Right cardiac atrium (tissue), 5 donors: ENCODE measurements at places on chromosomes 16 and 17. TPM values are rescaled to one million over a fixed set of nuclear protein-coding genes. Genes with fewer than 3 reads are reported as not detected.

CD300C gene
- total RNA-seq, result 1.6 TPM

USP10 gene
- total RNA-seq, result 61.9 TPM

ACSM5 gene
- 12.5 TPM for total RNA-seq

BMERB1 gene
- total RNA-seq, result 62.6 TPM

RNF43 gene
- 2.0 TPM for total RNA-seq

KRTAP9-4 gene
- total RNA-seq, result not detected

ABCC3 gene
- 5.9 TPM for total RNA-seq

SYCE1L gene
- 3.8 TPM for total RNA-seq

SOX15 gene
- total RNA-seq, result 6.2 TPM

C17orf107 gene
- 3.3 TPM for total RNA-seq

ADCY9 gene
- 30.8 TPM for total RNA-seq

ZPBP2 gene
- not detected for total RNA-seq

TEKT5 gene
- not detected for total RNA-seq

ATP1B2 gene
- total RNA-seq, result 10.2 TPM

PHOSPHO1 gene
- 0.39 TPM for total RNA-seq

CACNA1H gene
- 6.1 TPM for total RNA-seq

- no peak for DNase-seq
Observed at GRCh38 chr17:67466251-67466796, 89.2 kb downstream of the PITPNC1 start.

- peak; percentile 91 for DNase-seq
Observed at GRCh38 chr16:75244844-75245758, 6.3 kb downstream of the BCAR1 start.

- peak; percentile 13 for DNase-seq
Observed at GRCh38 chr16:85069171-85069570, 41.6 kb downstream of the KIAA0513 start.

GRCh38 chr16:24208710-24209109, 47.4 kb upstream of the CACNG3 start:
- DNase-seq, result no peak

DNA sequence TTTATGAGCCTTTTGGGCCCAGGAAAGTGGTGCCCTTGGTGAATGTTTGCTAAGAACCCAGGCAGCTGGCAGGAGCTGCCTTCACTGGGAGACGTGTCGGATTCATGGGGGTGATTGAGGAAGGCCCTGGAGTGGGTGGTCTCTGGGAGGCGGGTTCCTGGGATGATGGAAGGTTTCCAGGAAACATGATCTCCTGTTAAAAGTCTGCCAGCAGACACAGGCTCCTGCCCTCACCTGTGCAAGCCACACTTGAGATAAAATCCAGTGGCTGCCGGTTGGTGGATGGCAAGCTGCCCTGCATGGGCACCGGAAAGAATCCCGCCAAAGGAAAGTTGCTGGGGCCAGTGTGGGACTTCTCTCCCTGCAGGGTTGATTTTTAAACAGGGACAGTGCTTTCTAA, 189.0 kb upstream of the CIBAR2 start:
- no peak for DNase-seq

- DNase-seq, result no peak
Observed at GRCh38 chr16:17461951-17462729, 8.6 kb downstream of the XYLT1 start.

- DNase-seq, result no peak
Observed at GRCh38 chr16:62105244-62105643, 69.0 kb upstream of the CDH8 start.

DNA sequence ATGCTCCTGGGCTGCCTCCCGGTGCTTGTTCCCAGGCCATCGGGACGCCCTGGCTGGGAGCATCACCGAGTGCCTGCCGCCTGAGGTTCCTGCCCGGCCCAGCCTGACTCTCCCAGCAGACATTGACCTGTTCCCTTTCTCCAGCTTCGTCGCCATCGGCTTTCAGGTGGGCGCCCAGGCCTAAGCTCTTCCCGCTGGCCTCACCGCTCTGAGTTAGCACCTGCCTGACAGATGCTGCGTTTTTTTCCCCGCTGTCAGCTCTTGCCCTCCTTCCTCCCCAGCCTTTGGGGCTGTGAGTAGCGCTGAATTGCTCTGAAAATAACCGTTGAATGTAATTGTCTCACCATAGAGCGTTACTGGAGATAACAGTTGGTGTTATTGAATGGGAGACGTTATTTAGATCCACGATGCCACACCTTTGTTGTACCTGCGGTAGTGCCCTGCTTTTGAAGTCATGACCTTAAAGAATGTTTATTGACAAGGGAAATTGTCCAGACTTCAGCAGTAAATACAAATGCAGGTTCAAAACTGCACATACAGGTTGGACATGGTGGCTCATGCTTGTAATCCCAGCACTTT, 21.3 kb upstream of the SMIM5 start:
- peak; percentile 39 for DNase-seq

DNA sequence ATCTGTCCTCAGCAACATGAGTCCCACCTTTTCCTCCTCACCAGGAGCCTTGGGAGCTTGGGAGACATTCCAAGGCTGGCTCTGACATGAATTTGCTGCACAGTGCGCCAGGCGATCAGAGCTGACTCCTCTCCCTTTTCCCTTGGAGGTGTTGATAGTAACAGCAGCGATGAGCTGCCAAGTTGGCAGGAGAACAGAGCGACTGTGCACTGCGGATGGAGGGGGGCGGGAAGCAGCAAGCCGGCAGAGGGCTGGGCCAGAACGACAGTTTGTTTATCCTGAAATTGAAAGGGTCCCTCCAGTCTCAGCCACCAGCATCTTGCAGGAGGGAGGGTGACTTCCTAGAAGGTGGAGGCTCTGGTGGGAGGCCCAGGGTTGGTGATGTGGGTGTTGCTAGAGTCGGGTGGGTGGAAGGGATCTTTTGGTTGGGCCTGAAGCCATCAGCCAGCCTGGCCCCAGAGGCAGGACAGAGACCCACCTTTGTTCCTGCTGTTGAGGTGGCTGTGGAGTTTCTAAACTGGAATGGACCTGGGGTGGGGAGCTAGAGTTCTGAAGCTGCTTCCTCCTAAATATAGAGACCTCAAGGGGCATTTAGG, 22.5 kb upstream of the DYNLL2 start:
- peak; percentile 73 for DNase-seq

- peak; percentile 84 for DNase-seq
Observed at GRCh38 chr17:81417049-81417878, 22.0 kb downstream of the BAHCC1 start.

GRCh38 chr17:76121932-76122430, 18.4 kb upstream of the EXOC7 start:
- peak; percentile 73 for DNase-seq

GRCh38 chr17:77235370-77235941, 94.7 kb downstream of the SEC14L1 start:
- DNase-seq, result peak; percentile 82

GRCh38 chr17:21194226-21194625, 19.7 kb downstream of the TMEM11 start:
- DNase-seq, result no peak

GRCh38 chr16:49834531-49835151, 21.3 kb downstream of the ZNF423 start:
- DNase-seq, result peak; percentile 94

DNA sequence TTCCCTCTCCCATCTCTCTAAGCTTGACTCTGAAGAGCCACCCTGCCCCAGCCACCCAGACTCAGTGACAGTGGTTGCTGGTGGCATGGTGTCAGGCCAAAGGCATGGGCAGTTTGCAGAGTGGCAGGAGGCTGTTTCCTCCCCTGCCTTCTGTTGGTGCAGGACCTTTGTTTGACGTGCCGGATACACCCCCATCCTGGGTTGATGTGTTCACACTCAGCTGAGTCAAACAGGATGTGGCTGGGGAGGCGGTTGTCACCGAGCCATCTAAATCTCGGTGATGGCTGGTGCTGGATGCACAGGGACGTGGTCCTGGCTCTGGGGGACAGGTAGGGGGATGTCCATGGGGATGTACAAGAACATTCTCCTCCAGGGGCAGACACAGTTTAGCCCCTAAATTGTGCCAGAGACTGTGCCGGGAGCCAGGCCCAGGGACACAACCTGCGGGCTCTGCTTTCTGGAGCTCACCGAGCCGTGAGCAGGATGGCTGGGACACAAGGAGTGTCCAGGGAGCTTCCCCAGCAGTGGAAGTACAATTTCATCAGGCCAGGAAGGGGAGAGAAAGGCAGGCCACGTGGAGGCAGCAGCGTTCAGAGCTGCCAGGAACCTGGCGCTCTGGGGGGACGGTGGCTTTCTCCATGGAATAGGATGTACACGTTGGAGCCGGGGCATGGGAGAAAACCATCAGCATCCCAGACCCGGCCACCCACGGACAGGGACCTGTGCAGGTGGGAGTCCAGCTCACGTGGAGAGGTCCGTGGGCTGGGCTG, 264.2 kb downstream of the SEC14L1 start:
- peak; percentile 65 for DNase-seq

DNA sequence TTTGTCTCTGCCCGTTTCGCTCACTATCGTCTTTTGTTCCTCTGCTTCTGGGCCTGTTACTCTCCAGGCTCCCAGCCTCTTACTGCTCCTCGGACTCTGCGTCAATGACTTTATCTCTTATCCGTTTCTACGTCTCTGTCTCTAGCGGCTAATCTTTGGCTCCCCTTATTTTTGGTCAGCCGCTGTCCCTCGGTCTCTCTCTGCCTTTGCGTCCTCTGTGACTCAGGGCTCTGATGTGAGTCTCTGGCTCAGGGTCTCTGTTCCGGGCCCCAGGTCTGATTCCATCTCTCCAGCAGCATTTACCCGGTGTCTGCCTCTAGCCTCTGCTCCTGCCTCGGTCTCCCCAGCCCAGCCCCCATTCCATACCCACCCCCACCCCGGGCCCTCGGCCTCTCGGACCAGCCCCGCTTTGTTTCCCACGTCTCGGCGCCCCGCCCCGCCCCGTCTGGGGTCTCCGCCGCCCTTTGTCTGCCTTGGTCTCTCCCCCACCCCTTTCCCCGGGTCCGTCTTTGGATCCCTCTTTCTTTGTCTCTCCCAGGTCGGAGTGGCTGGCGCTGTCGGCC, 547 bp upstream of the ZNF48 start:
- peak; percentile 53 for DNase-seq

DNA sequence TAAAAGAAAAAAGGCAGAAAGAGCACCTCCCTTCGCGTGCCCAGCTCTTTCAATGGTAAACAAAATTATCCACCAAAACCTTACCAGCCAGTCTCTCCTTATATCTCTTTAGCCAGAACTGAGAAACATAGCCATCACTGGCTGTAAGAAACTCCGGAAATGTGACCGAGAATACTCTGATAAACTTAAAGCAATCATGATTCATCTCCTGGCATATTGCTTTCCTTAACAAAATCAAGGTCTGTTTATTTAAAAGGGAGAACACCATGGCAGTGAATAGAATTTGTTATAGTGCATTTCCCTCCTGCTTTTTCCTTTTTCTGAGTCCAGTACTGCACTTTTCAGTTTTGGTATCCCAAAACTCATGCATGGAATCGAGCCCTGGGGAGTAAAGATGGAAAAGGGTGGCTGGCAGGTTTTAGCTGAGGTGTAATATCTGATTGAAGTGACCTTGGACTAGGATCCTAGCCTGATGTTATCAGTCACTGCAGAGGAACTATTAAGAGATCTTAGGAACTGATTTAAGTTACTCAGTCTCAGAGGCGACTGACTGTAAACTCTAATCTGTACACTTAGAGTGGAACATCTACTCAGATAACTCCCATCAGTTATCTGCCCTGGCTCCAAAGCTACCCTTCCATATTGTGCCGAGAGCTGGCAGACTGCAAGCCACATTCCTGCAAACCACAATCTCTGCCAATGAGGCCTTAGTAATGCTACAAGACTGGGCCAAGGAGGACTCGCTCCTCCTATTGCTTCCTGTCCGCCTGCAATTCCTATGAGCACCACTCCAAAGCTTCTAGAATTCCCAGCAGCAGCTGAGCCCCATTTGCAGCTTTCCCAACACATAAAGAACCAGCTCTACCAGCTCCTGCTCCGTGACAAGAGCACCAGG, 7.4 kb upstream of the COX10 start:
- DNase-seq, result peak; percentile 62

DNA sequence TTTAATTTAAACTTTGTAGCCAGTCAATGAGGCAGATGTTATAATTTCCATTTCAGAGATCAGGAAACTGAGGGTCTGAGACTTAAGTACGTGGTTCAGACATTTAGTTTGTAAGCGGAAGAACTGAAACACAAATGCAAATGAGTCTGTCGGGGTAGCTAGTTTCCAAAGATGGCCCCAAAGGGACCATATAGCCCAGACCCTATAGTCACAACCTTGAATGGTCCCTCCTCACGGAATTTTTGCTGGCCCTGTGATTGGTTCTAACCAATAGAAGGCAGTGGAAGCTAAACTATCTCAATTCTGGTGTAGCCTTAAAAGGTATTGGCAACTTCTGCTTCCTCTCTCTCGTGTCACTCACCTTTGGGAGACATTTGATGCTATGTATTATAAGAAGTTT, 7.5 kb upstream of the BCO1 start:
- no peak for DNase-seq

DNA sequence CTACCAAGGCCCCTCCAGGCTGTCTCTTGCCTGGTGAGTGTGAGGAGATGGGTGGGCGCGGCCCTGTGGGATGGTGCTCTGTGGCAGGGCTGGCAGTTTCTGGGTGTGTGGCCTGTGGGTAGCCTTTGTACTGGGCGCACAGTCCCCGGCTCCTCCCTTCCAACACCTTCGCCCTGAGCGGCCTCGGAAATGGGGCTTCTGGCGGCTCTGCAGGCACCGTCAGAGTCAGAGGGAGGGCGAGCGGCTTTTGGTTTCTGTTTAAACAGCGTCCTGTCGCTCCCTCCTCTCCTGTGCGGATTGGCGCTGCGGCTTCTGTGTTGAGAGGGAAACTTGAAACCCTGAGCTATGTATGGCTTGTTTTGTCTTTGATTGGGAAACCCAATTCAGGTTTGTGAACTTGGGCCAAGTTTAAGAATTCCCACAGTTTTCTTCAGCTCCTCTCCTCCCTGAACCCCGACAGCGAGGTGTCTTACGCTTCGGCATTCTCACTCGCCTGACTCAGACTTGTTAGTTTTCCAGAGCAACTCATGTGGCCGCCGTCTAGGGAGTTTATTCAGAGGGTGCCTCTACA, 8.3 kb upstream of the ZNF750 start:
- no peak for DNase-seq

DNA sequence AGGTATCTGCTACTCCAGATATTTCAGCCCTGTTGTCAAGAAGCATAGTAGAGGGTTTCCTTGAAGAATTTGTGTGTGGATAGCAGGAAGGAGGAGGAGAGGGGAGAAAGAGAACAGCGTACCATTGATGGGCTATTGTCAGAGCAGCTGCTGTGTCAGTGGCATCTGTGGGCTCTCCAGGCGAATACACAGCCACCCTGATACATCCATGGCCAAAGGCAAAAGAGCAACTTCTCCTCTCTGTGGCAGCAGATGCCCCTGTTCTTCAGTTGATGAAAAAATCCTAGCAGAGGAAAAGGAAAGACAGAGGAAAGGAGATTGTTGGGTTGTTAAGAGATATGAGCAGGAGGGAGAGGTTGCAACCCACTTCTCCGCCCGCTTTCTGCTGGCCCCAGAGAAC, 12.2 kb upstream of the KCNJ2 start:
- no peak for DNase-seq
